CD4-positive, alpha-beta T cell treated with Interleukin-17A for 4 hours (primary cell): ENCODE measurements at places on chromosomes 3 and 15.

GRCh38 chr15:60695713-60696522 is 217.0 kb upstream of the ICE2 start:
- peak; percentile 69 for DNase-seq

DNA sequence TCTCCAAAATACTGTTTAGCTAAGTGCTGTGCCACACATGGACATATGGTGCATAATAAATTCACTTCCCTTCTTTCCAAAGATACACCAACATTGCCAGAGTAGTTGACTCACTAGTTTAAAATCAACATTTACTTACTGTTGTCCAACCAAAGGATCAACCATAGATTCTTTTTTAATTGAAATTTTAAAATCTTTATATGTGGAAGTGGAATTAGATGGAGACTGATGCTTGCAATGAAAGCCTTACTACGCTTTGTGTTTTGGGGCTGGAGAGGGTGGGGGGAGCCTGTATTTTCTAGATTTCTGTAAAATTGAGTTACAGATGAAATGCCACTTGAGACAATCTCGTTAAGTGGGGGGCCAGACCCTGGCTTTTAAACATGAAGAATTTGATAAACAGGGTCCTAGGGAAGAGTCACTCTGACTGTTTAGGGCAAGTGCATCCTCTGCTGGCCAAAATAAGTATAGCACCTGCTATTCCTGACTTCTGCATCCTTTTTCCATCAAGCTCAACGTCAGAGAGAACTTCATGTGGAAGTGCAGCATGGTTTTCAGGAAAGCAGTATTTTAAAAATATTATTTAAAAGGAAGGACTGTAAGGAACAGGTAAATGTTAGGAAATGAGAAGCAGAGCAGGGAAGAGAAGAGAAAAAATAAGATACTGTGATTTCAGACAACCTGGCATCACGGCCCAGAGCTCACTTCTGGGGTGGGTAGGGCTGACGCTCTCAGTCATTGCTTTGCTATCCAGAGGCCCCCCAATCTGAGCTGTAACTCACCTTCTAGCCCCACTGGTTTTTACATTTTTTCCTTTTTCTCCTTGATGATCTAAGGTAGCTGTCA is 76.7 kb downstream of the BOC start:
- DNase-seq, result peak; percentile 66

DNA sequence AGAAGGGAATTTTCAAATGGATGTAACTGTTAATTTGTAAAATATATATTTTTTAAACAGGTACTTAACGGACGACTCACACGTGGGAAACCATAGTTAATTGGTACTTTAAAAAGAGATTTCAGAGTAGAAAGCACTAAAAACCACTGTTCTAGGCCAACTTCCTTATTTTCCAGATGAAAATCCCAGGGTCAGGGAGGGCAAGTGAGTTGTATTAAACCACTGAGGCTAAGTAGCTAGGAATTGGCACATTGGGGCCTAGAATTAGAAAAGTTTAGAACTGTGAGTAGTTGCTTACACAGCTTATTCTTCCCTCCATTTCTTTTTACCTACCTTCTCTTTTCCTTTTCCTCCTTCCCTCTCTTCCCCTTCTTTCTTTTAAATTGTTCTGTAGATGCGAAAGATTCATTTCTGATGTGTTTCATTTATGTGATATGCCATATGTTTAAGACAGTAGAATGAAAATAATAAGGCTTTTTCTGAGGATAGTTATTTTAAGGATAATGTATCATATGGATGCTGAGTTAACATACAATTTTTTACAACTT is 4.1 kb upstream of the UTS2B start:
- no peak for DNase-seq

- DNase-seq, result no peak
These were observed 309.2 kb downstream of the MAGI1 start for GRCh38 chr3:65729555-65729954.

- DNase-seq, result no peak
These were observed 82.2 kb downstream of the CPN2 start for GRCh38 chr3:194268654-194269512.

- DNase-seq, result peak; percentile 18
These were observed 29.8 kb downstream of the ALS2CL start for GRCh38 chr3:46663591-46664135.

DNA sequence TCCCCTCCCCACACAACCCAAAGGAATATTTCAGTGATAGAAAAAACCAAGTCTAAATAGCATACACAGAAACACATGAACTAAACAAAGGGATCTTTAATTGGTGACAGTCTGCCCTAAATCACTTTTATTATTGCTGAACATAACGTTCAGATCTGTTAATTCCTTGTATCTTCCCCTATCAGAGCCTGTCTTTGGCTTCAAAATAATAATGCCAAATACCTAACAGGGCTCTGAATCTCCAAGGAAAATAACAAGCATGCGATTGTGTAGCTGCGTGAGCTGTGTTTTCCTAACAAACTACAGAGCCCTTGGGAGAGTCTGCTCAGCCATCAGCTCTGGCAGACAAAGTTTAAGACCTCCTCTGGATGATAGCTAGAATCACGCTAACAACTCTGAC is 1010.1 kb downstream of the ROBO1 start:
- no peak for DNase-seq

- DNase-seq, result no peak
These were observed 65.8 kb downstream of the PEAK1 start for GRCh38 chr15:77354063-77354462.

- peak; percentile 19 for DNase-seq
These were observed 2.6 kb upstream of the BCL2A1 start for GRCh38 chr15:79973456-79974195.

DNA sequence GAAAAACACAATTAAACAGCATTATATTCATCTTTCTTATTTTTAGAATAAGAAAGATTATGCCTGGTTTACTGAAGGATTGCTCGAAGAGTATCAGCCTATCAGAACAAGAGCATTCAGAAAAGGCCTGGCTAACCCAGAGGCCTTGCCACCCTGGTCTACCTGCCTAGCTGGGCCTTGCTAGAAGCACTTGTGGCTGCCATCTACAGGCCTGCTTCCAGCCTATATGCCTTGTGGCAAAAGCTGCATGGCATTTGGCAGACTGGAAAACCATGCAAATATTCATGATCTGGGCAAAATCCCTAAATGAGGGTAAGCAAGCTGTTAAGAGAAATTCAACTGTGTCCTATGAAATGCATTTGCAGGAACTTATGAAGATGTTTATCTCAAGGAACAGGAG is 9.3 kb upstream of the ATP13A4 start:
- DNase-seq, result no peak

- DNase-seq, result no peak
These were observed 23.1 kb downstream of the SQOR start for GRCh38 chr15:45657764-45658545.

GRCh38 chr15:50500352-50500751 is 46.1 kb downstream of the USP50 start:
- no peak for DNase-seq
